GM12891 (cell line): ENCODE measurements at places on chromosomes 12 and 14.
A peak's percentile ranks its signal among the peaks of the same experiment; 100 is the strongest.

GRCh38 chr14:98964171-98964570 lies 307.8 kb downstream of the BCL11B start:
- DNase-seq: no peak

- DNase-seq: peak; percentile 16
Observed at GRCh38 chr12:96720363-96720705, 186.7 kb upstream of the NEDD1 start.

- DNase-seq: no peak
Observed at GRCh38 chr12:45435945-45436710, 220.2 kb downstream of the ANO6 start.

DNA sequence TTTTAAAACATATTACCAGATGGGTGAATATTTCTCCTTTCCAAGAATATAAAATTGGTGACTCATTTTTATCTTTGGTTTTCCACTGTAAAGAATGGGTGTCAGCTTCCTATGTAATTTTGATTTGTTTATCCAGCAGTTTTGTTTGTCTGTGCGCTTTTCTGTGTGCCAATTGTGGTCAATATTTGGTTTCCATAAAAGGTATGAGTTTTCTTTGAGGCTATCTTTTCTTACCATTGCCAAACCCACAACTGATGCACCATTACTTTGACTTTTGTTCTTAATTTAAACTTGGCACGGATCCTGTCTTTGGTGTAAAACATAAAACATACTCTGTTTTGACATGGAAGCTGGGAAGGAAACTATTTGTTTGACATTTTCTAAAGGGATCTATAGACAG lies 78.8 kb upstream of the NAV3 start:
- DNase-seq: no peak

- DNase-seq: no peak
Observed at GRCh38 chr12:121740847-121741246, 28.3 kb downstream of the TMEM120B start.

DNA sequence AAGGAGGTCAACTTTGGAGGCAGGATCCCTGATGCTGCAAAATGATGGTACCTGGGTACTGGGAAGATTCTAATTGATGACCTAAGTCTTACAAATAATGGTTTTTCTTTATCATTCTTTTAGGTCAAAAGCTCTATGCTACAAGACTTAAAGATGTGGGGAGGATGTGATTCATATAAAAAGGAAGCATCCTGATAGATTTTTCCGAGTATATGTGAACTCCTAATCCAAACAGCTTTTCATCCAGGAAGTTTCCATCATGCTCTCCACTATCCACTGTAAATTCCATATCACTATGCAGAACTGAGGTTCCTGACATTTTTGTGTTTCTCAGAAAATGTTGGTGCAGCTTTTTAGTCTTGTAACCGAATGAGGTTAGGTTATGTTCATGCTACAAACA lies 293.2 kb downstream of the PAWR start:
- no peak for DNase-seq

DNA sequence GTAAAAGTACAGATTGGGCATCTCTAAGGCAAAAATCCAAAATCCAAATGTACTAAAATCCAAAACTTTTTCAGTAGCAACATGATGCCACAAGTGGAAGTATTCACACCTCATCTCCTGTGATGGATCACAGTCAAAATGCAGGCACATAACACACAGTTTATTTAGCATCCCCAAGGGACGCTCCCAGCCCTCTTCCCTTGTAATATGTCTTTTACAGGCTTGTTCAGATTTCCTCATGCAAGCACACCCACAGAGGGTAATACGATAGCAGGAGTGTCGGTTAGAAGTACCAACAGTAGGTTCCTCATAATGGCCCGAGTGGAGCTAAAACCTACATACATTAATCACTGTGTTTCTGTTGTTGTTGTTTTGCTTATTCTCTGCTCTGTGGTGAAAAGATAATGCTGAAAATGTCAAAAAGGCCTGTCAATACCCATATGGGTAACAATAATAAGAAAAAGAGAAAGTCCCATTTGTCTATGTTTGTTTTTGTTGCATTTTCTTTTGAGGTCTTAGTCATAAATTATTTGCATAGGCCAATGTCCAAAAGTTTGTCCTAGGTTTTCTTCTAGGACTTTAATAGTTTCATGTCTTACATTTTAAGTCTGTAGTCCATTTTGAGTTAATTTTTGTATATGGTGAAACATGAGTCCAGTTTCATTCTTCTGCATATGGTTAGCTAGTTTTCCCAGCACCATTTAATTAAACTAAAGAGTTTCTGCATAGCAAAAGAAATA lies 133.1 kb downstream of the LRIG3 start:
- DNase-seq: no peak

DNA sequence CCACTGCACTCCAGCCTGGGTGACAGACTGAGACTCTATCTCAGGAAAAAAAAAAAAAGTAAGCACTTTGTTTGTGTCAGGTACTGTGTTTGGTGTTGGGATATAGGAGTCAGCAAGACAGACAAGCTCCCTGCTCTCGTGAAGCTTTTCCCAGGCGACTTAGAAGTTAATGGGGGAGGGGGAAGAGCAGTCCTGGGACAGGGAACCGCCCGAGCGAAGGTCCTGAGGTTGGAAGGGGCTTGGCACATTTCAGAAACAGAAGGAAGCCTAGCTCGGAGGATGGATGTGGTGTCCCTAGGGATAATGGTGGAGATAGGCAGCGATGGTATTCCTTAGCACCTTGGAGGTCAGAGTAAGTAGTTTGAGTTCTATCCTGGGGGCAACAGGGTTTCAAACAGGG lies 8.5 kb upstream of the COX6A1 start:
- DNase-seq: no peak

GRCh38 chr14:55580470-55581341 lies 699 bp downstream of the KTN1 start:
- peak; percentile 33 for DNase-seq

DNA sequence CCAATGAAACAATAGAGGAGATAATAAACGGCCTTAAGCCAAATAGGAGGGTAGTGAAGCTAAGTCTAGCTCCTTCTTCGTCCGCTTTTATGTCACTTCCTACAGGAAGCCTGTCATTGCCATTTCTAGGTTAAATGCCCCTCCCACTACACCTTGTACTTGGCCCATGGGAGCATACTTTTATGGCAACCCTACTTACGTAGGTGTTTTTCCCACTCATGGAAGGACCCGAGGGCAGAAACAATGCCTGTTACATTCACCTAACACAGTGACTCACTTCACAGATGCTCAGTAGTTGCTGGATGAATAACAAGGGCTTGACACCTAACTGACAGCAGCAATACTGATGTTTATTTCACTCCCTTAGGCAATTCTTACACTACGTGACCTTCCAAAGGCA lies 44.5 kb downstream of the ALKBH1 start:
- no peak for DNase-seq

- no peak for DNase-seq
Observed at GRCh38 chr12:65665817-65666216, 158.5 kb upstream of the HMGA2 start.

DNA sequence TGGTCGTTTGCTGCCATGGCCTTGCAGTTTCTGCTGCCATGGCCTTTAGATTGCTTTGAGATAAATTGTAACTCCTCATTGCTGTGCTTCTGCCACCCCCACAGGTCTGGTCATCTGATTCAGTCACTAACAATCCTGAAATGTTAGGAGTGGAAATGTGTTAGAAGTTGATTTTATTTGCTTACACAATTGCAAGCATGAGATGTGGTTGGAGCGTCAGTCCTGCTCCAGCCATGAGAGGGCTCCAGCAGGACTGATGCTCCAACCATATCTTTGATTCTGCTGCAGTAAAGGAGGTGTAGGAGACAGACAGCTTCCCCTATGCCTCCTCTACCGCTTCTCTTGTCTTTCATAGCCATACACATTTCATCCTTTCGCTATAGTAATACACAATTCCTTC lies 226.8 kb upstream of the RGS6 start:
- no peak for DNase-seq

GRCh38 chr12:124814741-124815613 lies 48.7 kb downstream of the SCARB1 start:
- no peak for DNase-seq

DNA sequence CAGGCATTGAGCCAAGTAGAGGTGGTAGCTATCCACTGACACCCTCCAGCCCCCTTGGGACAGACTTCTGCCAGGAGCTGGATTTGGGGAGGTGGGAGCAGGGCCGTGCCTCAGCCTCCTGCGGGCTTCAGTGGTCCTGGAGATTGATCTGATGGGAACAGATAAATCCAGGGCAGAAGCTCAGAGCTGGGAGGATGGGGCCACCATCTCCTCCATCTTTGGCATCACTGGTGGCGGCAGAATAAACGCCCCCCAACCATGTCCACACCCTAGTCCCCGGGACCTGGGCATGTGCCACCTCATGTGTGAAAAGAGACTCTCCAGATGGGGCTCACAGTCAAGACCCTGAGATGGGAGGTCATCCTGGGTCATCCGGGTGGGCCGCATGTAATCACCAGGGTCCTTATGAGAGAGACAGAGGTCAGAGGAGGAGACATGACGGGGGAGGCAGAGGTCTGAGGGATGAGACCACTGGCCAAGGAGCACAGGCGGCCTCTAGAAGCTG lies 209.6 kb upstream of the RTL1 start:
- DNase-seq: no peak
